ENCODE measurements at places on chromosomes 12 and 14.

DNA sequence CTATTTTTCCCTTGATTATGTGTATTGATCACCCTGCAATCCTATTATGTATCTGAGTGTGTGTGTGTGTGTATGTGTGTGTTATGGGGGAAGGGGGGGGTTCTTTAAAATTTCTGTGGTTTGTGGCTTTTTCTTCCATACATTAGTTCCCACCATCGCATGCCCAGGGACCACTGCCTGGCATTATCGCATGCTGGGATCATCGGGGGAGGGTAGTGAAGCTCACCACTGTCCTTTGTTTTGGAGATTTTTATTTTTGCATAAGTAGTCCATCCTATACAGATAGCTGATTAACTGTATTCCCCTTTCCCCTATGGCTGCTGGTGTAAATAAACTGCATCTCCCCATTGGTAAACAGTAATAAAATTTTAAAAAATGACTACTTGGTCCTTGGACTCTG is 3.4 kb downstream of the ATXN7L3B start:
- DNase-seq, result no peak

- no peak for DNase-seq
These were observed 2.7 kb upstream of the HSD17B6 start for GRCh38 chr12:56760460-56760859.

- DNase-seq, result no peak
These were observed 48.4 kb downstream of the GCH1 start for GRCh38 chr14:54854181-54854580.

GRCh38 chr12:125755512-125755911 is 690.3 kb downstream of the AACS start:
- no peak for DNase-seq

- no peak for DNase-seq
These were observed 8.9 kb downstream of the GTF2A1 start for GRCh38 chr14:81211844-81212243.

All from cortex of kidney (tissue), 1 donor.